ENCODE measurements at places on chromosomes 5 and 9.

GRCh38 chr9:71760901-71761300, 7.4 kb downstream of the CEMIP2 start:
- DNase-seq = no peak

GRCh38 chr9:135683401-135684034, 15.8 kb downstream of the SOHLH1 start:
- DNase-seq = no peak

DNA sequence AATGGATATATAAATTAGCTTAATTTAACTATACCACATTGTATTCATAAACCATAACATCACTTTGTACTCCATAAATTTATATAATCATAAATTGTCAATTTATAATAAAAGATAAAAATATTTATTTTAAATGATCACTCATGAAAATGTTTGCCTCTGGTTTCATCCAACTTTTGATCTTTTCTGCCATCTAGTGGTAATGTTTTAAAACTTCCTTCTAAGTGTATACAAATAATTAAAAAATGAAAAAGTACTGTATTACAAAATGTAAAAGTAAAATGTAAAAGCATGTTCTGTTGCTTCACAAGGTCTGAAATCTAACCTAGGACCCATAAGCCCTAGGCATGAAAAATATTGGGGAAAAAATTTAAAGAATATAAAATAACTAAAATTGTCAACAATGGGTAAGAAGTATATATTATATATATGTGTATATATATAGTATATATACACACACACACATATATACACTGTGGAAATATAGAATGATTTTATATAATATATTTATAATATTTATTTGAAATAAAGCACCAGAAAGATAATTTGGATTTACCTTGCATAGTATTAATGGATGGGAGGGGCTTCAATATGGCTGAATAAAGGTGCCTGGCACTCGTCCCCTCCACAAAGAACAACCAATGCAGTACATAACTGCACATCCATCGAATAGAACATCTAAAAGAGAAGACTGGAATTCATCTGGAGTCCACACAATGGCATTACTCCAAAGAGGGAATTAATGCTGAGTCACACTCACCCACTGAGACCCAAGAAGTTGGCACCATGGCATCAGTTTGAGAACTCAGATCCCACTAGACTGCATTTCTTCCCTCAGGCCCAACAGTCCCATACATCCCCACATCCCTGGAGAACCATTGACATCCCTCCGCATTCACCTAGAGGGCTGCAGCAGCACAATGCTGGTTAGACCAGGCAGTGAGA, 32.5 kb downstream of the ANXA1 start:
- DNase-seq = no peak

- DNase-seq = no peak
Measured at GRCh38 chr5:65327582-65327981, 154.1 kb downstream of the ADAMTS6 start.

DNA sequence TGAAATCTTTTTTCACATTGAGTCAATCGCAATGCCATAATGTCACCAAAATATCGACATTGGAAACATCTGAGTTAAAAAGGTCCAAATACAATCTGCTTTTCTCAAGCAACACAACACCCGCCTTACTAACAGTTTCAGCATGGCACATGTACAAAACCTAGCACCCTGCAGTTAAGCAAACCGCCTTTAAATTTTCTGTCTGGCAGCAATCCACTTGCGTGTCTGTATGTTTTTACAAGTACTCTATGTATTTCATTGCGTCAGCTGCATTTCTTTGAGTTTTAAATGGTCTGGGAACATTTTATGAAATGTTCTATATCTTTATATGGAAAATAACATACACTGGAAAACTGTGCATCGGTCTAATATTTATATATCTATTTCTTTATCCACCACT, 134.6 kb downstream of the DENND1A start:
- no peak for DNase-seq

Data from activated T-cell treated with anti-CD3 and anti-CD28 coated beads, Interleukin-2, amount 50 U/mL, for 48 hours (primary cell).